ENCODE measurements at places on chromosomes 2 and 18.

DNA sequence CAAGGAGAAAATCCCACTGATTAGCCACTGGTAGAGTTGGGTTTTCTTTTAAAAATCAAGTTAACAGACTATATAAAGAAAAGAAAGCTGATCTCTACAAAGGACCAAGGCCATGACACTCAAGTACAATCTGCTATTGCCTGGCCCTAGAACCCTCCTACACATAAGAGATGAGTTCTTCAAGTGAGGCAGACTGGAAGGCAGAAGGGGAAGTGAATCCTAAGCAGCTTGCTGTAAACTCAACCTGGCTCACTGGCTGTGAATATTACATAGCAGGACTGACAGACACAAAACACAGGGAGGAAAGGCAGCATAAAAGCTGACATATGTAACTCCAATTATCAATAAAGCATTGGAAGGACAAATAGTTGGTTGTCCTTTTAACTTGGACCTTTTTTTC, 65.4 kb downstream of the TRIP12 start:
- no peak for DNase-seq

DNA sequence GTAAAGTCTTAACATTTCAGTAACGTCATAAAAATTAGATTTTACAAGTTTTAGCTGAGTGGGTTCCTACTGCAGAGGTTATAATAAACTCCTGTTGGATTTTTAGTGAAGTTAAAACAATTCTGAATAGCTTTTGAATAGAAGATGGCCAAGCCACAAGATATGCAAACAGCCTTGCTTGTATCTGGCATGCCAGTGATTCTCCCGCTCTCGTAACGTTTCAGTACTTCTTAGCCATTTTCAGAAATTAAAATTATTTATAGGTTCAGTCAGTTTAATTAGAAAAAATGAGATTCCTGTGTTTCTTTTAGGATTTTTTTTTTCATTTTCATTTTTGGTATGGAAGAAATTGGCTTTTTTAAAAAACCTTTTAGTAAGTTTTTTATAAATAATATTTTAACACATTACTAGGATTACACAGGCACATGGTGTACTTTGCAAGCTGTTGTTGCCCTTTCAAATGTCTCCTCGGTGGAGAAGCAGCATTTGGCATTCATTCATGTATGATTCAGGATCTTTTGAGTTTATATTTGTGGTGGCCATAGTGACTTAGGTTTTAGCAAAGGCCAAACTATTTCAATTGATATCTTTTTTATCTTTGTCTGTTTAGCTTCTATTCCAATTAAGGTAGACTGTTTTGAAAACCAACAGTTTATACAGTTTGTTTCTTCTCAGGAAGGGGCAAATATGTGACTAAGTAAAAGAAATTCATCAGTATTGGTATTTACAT, 30.6 kb upstream of the RND3 start:
- DNase-seq: no peak

DNA sequence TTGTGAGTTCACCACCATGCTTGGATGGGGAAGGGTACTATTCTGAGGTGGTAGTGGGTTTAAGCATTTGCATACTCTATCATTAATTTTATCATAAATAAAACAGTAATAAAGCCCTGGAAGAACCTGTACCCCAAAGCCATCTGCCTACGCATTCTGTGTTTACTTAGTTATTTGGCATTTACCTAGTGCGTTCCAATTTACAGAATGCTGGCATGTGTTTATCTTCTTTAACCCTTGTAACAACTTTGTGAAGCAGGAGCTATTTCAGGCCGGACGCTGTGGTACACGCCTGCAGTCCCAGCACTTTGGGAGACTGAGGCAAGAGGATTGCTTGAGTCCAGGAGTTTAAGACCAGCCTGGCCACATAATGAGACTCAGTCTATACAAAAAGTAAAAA, 17.8 kb upstream of the ODC1 start:
- no peak for DNase-seq

DNA sequence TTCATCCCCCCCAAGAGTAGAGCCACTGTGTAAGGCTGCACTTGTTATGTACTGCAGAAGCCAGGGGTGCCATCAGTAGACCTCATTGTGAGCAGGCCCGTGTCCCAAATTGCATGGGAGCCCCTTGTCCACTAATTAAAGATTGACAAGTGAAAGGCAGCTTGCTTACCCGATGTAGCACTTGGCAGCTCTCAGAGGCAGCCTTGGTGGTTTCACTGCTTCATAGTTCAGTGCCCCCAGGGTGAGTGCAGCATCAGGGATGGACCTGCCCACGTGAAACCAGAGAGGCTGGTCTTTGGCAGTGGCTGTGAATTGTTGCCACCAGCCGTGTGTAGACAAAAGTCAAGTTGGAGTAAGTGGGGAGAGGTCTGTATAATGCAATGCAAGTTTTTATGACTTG, 13.3 kb downstream of the TUBB6 start:
- DNase-seq: peak; percentile 84

GRCh38 chr2:238422285-238422684, 4.4 kb upstream of the ASB1 start:
- no peak for DNase-seq

DNA sequence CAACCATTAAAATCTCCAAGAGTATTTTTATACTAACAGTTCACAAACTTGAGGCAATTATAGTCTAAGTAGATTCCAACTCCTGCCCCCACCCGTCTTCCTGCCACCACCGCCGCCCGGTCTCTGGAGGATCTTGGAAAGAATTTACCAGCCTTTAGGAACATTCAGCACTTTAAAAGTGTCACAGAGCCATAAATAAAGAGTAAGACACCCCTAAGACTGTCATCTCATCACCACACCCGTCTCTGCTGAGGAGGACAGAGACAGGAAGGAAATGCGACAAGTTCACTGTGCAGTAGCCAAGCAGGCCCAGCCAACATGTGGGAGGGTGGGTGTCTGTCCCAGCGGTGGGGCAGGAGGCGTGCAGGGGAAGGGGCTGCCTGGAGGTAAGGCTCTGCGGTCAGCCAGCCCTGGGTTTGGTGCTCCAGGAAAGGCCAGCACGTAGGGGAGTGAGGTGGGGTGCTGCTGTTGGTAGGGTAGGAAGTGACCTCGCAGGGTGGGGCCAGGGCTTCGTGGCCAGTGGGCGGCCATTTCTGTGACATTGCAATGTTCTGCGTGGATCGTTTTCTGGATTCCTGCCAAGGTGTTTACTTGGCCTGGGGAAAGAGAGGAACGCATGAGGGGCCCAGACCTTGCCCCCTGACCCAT, 111.6 kb downstream of the FAM210A start:
- no peak for DNase-seq
